Stimulated activated CD4-positive, alpha-beta T cell treated with anti-CD3 and anti-CD28 coated beads, Interleukin-1b, Interleukin-23, amount 100 ng/mL, for 4 hours (primary cell): ENCODE measurements at places on chromosomes 2 and 18.

DNA sequence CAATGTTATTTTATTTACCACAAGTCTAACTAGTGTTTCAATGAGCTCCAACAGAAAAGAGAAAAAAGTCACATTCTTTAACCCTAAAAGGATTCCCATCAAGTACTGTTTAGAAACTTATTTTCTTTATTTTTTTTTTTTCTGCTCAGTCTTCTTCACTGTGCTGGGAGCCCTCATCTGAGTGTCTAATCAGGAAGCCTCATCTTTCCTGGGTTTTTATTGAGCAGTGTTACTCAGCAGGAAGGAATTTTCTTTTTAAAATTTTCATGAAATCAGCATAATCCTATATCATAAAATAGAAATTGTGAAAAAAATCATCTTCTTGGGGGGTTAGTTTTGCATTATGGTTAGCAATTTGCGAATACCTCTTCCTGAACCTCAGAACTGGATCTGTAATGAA lies 453.8 kb downstream of the CDH2 start:
- DNase-seq, result no peak

DNA sequence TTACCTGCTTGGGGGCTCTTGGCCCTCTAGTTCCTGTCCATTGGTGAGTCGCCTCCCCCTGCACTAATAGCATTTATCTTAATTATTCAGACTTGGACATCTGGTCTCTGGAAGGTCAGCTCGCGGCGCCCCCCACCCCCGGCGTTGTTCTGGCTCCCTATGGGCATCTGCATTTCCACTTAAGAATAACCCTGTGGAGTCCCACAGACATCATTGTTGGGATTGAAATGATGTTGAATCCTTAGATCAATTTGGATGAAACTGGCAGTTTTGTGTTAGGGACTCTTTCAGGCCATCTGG lies 313.8 kb upstream of the HS6ST1 start:
- no peak for DNase-seq

GRCh38 chr18:41906528-41907146 lies 48.4 kb upstream of the PIK3C3 start:
- DNase-seq, result peak; percentile 0

DNA sequence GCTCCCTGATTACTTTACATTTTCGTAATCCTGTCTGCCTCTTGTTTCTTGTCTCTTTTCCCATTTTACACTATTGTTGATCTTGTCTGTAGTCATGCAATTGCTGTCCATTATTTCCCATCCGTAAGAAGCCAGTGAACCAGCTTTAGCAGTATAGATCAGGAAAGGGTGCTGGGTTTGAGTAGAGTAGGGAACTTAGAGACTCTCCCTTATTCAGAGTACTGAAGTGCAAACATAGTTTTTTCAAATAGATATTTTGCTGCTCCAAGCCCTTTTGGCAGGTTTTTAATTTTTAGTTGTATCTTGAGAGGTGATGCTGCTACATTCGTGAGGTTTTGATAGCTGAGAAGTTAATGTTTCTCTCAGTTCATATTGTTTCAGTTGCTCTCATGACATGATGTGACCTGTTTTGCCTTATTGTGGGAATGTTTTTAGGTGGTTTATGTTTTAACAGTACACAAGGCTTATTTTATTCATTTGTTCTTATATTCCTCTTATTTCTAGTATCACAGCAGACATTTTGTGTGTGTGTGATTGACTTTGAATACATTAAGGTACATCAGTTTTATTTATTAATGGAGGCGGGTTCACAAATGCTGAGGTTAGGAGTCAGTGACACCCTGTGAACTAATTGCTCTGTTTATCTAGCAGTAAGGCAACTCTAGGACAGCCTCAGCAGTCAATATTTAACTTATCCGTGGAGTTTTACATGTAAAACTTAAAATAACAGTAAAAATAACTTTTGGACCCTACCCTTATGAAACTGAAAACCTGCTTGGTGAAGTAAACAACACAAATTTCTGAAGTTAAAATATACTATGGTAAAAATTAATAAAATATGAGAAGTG lies 118.4 kb downstream of the ZNF407 start:
- no peak for DNase-seq

GRCh38 chr2:25257931-25258846 lies 83.5 kb downstream of the DNMT3A start:
- DNase-seq, result no peak

- no peak for DNase-seq
These were observed 26.3 kb downstream of the CAB39 start for GRCh38 chr2:230738924-230739323.

DNA sequence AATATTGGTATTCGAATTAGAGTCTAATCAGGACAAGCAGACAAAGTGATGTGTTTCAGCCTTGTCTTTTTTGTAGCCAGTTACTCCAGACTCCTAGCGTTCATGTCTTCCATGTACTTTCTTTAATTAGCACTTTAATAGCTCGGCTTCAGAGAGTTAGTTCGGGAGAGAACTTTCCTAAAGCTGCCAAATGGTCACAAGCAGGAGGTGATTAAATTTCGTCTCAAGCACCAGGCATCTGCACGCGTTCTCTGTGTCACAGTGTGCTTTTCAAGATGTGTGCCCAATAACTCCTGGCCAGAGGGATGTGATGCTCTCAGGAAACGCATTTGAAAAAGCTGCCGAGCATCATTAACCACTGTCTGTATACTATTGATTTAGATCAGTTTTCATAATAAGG lies 790.8 kb downstream of the SOCS6 start:
- no peak for DNase-seq

GRCh38 chr2:100235098-100235497 lies 87.2 kb downstream of the LONRF2 start:
- DNase-seq, result no peak

DNA sequence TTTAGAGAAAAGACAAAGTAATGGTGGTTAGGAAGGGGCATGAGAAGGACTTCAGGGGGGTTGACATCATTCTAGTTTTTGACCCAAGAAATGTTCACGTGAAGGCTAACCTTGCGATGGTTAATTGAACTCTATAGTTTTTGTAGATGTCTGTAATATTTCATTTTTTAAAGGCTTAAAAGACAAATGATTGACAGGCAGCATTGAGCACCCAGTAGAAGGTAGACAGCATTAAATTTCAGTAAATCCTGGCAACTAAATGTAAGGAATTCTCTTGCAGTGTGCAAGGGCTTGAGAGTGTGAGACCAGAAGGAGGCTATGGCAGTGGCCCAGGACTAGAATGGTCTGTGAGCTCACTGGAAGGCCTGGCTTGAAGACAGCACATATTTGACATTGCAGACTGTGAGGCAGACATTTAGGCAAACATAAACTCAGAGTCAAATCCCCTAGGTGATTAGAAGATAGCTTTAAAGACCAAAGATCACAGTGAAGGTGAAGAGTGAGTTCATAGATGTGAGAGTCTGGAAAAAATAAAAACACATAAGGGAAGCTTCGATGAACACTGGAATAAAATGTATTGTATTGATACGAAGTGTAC lies 100.1 kb upstream of the MAP4K4 start:
- DNase-seq, result no peak

DNA sequence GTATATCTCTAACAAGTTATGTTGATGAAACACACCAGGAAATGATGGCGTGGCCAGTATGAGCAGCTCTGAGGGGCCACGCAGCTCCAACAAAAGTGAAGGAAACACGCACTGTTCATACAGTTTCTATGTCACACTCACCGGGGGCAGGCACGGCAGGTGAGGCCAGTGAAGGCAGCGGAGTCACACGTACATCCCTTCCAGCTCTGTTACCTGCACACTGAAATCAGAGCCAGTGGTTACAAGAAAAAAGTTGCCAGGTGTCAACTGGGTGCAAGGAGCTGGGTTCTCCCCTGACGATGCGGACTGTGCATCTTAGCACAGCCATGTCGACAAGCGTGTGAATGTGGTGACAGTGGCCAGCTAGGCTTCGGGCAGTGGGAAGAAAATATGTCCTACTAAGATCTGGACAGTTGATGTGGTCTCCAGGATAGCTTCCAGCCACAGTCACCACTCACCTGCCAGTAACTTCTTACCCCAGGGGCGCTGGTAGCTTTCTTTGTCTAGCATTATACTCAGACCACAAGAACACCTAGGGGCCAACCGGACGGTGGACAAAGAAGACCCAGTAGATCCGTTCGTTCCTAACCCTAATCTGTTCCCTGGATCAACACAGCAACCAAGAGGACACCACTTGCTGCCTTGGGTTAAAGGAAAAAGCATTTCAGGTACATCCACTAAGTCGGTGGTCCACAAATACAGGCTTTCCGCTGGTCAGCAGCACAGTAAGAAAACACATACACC lies 10.1 kb downstream of the HJURP start:
- DNase-seq, result no peak

DNA sequence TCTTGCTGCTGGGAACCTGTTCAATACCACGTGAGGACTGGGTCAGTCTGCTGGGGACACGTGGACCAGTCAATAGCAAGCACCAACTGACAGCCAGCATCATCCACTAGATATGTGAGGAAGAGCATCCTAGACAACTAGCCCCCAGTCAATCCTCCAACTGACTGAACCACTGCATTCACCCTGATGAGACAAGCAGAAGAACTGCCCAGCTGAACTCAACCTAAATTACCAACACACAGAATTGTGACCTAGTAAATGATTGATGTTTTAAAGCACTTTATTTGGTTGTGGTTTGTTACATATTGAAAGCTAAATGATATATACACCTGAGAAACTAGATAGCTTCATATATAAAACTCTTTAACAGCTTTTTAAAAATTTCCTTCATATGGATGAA lies 15.7 kb downstream of the IRS1 start:
- DNase-seq, result no peak

DNA sequence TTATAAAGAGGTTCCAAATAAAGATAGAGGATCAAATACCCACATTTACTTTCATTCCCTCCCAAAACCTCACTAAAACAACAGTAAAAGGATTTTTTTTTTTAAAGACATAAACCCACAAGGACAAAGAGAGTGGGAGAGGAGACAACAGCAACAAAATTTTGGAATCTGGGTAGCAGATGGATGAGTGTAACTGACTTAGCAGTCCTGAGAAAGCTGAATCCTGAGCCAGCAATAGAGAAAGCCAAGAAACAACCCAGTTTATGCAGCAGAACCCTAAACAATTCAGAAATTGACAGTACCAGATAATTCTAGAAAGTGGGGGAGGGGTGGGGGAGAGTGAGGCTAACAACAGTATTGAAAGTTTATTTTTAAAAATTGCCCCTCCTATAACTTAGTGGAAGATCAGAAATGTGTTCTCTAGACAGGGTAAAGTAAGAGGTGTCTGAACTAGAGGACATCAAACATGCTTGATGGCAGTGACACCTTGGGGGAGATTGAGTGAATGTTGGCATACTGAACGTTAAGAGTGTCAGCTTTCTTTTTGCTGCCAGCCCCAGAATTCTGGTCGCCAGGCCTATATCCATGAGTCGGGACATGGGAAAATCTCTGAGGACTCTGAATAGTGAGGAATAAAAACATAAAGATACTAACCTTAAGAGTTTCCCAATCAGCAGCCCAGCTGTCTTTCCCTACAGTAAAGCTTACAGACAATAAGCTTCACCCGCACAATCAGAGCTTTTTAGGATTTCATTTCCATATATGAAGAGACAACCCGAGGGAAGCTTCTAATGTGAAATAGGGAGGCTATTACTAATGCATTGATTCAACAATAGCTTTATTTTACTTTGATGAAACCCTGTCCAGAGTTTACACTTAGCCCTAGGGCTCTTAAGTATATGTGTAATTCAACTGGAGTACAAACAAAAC lies 128.0 kb upstream of the ALPP start:
- DNase-seq, result no peak

- no peak for DNase-seq
These were observed 75.2 kb upstream of the SLC14A2 start for GRCh38 chr18:45540125-45540524.

- DNase-seq, result no peak
These were observed 62.5 kb downstream of the CDH2 start for GRCh38 chr18:28114472-28114871.

DNA sequence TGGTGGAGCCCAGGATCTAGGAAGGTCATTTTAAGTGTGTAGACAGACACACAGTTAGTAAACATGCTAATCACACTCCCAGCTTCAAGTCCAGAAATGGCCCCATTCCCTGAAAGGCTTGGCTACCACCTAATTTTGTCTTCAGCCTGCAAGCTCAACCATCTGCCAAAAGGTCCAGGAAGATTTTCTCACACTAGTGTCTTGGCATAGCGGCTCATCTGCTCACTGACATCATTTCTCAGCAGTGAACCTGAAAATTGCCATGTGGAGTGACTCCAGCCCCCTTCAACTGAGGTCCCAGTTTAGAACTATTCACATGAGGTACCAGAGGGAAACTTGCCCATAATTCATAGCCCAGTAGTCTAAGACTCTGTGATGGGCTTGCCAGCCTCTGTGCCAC lies 748.9 kb downstream of the LRP1B start:
- DNase-seq, result no peak

GRCh38 chr18:51355841-51356240 lies 158.4 kb upstream of the MEX3C start:
- DNase-seq, result no peak

DNA sequence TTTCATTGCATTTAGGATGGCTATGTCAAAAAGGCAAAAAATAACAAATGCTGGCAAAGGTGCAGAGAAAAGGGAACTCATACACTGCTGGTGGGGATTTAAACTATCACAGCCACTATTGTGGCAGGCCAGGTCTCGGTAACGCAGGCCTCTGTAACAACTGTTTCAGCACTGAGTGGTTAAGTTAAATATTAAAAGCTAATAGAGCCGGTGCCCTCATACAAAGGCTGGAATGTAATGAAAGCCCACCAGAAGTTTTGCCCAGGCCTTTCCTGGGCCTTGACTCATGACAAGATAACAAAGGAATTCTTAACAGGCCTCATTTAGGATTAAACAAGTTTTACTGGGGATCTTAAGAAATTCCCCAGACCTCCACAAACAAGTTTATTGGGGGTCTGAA lies 10.7 kb downstream of the MERTK start:
- DNase-seq, result no peak

GRCh38 chr2:26974352-26974751 lies 3.9 kb downstream of the MAPRE3 start:
- DNase-seq, result no peak

GRCh38 chr2:233423552-233423860 lies 69.2 kb downstream of the DGKD start:
- no peak for DNase-seq

GRCh38 chr2:5913711-5914395 lies 221.7 kb downstream of the SOX11 start:
- no peak for DNase-seq

GRCh38 chr18:60599267-60599666 lies 226.7 kb upstream of the MC4R start:
- no peak for DNase-seq

GRCh38 chr2:132415915-132416722 lies 486 bp upstream of the GPR39 start:
- no peak for DNase-seq
